ENCODE measurements at places on chromosomes 2 and 18. TPM values are rescaled to one million over a fixed set of nuclear protein-coding genes. Genes with fewer than 3 reads are reported as not detected.

Gene SAG
- not detected for total RNA-seq

Gene SGPP2
- total RNA-seq, result not detected

Gene DNAJC5G
- total RNA-seq, result not detected

Gene FAHD2B
- total RNA-seq, result 9.3 TPM

Gene FEV
- not detected for total RNA-seq

Gene UNC80
- total RNA-seq, result not detected

Gene SIX3
- not detected for total RNA-seq

Gene ACTR1B
- total RNA-seq, result 37.6 TPM

Gene SLC9A4
- not detected for total RNA-seq

Gene SLC19A3
- 9.3 TPM for total RNA-seq

Gene HRH4
- 0.11 TPM for total RNA-seq

Gene SMPD4
- total RNA-seq, result 14.4 TPM

Gene NCKAP5
- total RNA-seq, result 0.13 TPM

Gene HAAO
- 7.1 TPM for total RNA-seq

Gene GCKR
- 0.78 TPM for total RNA-seq

Gene DYSF
- 0.78 TPM for total RNA-seq

Gene BIN1
- total RNA-seq, result 30.9 TPM

Gene FIGN
- 2.2 TPM for total RNA-seq

Gene EPB41L3
- total RNA-seq, result 39.6 TPM

Gene ALPP
- total RNA-seq, result not detected

Gene STPG4
- total RNA-seq, result 0.52 TPM

Gene MOGAT1
- total RNA-seq, result not detected

Gene TEKT4
- total RNA-seq, result not detected

Gene EML6
- total RNA-seq, result 0.39 TPM

Gene KIF1A
- under 0.01 TPM for total RNA-seq

Gene LYPD6B
- total RNA-seq, result 2.4 TPM

Gene CPO
- total RNA-seq, result 0.32 TPM

Gene TMEM182
- 5.2 TPM for total RNA-seq

Gene REEP1
- total RNA-seq, result 0.52 TPM

Gene IL36B
- total RNA-seq, result not detected

Gene NIF3L1
- 18.9 TPM for total RNA-seq

Gene ZNF521
- 174 TPM for total RNA-seq

Gene TEX44
- not detected for total RNA-seq

Gene HNMT
- 31.5 TPM for total RNA-seq

Gene RAPGEF4
- 1.3 TPM for total RNA-seq

Gene CABYR
- 4.8 TPM for total RNA-seq

Gene UGT1A3
- not detected for total RNA-seq
